ENCODE measurements at places on chromosomes 3 and 15.

- H3K27me3 ChIP-seq, result peaks cover 4% of the 10 kb centered on the region
- no peak overlapping the region for H3K27ac ChIP-seq
- no peak for DNase-seq
- H3K4me1 ChIP-seq, result peaks cover 10% of the 10 kb centered on the region
Measured at GRCh38 chr3:125175295-125176078, 37.1 kb downstream of the SLC12A8 start.

DNA sequence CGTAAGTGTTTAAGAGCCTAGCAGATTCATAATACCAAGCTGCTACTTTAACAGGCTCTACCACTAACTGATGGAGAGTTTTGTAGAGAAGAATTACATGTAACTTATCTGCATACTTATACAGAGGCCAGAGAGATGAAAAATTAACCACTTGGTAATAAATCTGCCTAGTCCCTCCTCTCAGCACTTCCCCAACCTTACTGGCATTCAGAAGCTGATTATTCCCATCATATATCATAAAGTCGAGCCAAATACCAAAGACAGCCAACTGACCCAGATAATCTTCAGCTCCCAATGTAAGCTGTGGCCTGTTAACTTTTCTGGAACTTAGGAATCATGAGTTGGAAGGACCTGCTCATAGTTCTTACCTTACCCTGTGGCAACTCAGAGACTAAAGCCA is 25.5 kb upstream of the CSPG5 start:
- no peaks in the 10 kb centered on the region for H3K4me1 ChIP-seq
- peaks cover 35% of the 10 kb centered on the region for H3K36me3 ChIP-seq
- no peak for DNase-seq
- no peaks in the 10 kb centered on the region for H3K27me3 ChIP-seq
- H3K4me3 ChIP-seq, result no peak overlapping the region
- no peak overlapping the region for H3K27ac ChIP-seq

DNA sequence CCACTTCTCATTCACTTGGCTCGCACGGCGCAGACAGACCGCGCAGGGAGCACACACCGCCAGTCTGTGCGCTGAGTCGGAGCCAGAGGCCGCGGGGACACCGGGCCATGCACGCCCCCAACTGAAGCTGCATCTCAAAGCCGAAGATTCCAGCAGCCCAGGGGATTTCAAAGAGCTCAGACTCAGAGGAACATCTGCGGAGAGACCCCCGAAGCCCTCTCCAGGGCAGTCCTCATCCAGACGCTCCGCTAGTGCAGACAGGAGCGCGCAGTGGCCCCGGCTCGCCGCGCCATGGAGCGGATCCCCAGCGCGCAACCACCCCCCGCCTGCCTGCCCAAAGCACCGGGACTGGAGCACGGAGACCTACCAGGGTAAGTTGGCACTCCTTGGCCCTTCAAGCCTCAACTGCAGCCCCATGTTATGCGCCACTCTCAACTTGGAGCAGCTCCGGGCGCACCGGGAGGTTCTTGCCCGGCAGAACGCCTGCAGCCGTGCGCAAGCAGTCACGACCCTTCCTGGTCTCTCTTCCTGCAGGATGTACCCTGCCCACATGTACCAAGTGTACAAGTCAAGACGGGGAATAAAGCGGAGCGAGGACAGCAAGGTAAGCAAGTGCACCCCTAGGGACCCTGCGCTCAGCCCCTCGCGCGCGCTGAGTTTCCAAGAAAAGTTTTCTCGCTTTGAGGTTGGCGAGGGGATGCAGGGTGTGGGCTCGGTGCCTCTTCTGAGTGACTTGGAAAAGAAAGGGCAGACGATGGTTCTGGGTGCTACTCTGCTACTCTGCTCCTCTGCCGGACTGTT is at the start of gene BHLHE40:
Gene BHLHE40 (plus strand): TSS at position 10 of the 801 bp plus-strand sequence. CDS start 282 bp downstream, at position 292.
- DNase-seq, result no peak
- H3K36me3 ChIP-seq, result peaks cover 56% of the 10 kb centered on the region
- peaks cover 55% of the 10 kb centered on the region for H3K4me1 ChIP-seq
- H3K27me3 ChIP-seq, result no peaks in the 10 kb centered on the region
- peak within 1 kb of the TSS; percentile 99 for H3K27ac ChIP-seq
- H3K4me3 ChIP-seq, result peak within 1 kb of the TSS; percentile 85

- H3K4me3 ChIP-seq, result no peak overlapping the region
- peaks cover 16% of the 10 kb centered on the region for H3K4me1 ChIP-seq
- no peak for DNase-seq
Measured at GRCh38 chr3:105473521-105474223, 107.0 kb downstream of the ALCAM start.

- no peak for DNase-seq
- no peak overlapping the region for H3K27ac ChIP-seq
- peaks cover 23% of the 10 kb centered on the region for H3K27me3 ChIP-seq
- no peak overlapping the region for H3K4me3 ChIP-seq
- H3K4me1 ChIP-seq, result peaks cover 22% of the 10 kb centered on the region
Measured at GRCh38 chr3:127900536-127900935, 14.5 kb upstream of the KBTBD12 start.

- DNase-seq, result no peak
- no peaks in the 10 kb centered on the region for H3K27me3 ChIP-seq
- no peak overlapping the region for H3K27ac ChIP-seq
- no peak overlapping the region for H3K4me3 ChIP-seq
- no peaks in the 10 kb centered on the region for H3K36me3 ChIP-seq
- H3K4me1 ChIP-seq, result no peaks in the 10 kb centered on the region
Measured at GRCh38 chr3:55704521-55704920, 217.4 kb upstream of the WNT5A start.

- H3K27ac ChIP-seq, result peak overlapping the region; percentile 91
- H3K36me3 ChIP-seq, result no peaks in the 10 kb centered on the region
- H3K4me3 ChIP-seq, result peak overlapping the region; percentile 84
- DNase-seq, result no peak
Measured at GRCh38 chr3:169146179-169146665, 517.3 kb downstream of the MECOM start.

All from stimulated activated naive B cell treated with anti-CD40 and anti-IgM and Interleukin-4, amounts not matched to agents 10 μg/mL and 1 μg/mL and 100 μg/mL, for 72 hours (primary cell).